ENCODE measurements at places on chromosomes 4 and X. TPM values are rescaled to one million over a fixed set of nuclear protein-coding genes. Genes with fewer than 3 reads are reported as not detected.

Gene FAM9B
- 0.15 TPM for polyA plus RNA-seq

Gene TCEAL6
- polyA plus RNA-seq, result 1.1 TPM

Gene FAM53A
- 0.84 TPM for polyA plus RNA-seq

Gene GRIPAP1
- 51.4 TPM for polyA plus RNA-seq

Gene SASH3
- 11.4 TPM for polyA plus RNA-seq

GRCh38 chrX:1392376-1393068 lies 609 bp upstream of the SLC25A6 start:
- DNase-seq, result peak; percentile 63

DNA sequence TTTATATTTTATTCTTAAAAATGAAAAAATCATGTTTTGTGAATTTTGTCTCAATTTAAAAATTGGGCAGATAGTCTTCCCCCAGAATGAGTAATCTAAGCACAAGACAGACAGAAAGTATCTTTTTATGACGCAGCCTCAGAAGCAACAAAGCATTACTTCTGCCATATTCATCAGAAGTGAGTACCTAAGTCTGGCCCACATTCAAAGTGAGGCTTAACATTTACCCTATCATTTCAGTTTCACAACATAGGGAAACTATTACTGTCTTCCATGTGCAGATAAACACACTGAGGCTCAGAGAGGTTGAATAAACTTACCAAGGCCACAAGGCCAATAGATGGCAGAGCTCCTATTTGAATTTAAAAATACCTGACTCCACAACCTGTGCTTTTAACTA lies 4.4 kb upstream of the PRDX4 start:
- DNase-seq, result no peak

DNA sequence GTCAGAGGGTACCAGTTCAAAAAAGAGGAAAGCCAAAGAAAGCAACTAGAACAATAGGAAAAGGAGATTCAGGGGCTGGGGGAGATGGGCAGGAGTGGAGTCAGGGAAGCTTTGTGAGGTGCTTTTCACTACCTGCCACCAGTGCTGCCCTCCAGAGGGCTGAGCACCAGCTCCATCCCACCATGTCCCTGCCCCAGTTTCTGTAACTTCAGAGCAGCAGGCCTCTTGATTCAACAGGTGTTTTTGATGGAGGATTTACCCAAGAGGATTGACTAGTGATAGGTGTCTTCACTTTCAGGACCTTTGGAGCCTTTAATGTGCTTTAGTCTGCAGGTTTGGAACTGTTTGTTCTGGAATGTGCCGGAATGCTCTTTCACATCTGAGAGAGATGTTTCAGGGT lies 12.1 kb downstream of the KIT start:
- no peak for DNase-seq

DNA sequence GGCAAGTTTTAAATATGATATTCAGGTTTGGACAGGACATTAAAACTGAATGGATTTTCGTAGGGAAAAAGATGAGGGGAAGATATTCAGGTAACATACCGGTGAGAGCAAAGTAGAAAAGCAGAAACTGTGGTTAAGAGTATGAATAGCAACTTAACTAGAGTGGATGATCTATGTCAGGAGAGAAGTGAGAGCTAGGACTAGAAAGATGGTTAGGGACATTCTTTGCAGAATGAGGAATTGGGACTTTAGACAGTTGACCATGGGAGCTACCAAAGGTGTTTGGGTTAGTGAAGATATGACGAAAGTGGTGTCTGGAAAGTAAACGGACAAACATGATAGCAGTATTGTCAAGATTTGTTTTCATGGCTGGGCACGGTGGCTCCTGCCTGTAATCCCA lies 45.2 kb downstream of the ANXA5 start:
- no peak for DNase-seq

DNA sequence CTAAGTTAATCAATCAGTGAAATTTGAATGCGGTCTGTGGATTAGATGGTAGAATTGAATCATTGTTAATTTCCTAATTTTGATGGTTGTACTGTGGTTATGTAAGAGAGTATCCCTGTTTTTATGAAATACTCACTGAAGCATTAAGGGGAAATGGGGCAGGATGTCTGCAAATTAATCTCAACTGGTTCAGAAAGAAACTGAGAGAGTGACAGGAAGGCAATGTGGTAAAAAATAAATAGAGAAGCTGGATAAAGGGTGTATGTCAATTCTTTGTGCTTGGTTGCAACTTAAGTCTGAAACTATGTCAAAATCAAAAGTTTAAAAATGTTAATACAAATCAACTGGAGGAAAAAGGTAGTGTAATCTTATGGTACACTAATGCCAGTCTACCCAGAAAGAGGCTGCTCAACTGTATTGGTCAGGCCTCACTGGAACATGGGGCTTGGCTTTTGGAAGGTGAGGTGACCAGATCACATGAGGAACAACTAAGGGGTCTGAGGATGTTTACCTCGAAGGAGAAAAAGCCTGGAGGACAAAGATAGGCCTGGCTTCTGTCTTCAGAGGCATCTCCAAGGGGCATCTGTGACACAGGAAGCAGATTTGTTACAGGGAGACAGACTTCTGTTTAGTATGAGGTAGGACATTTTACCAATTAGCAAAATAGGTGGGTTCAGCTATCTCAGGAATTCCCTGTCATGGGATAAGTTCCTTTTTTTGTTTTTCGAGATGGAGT lies 83.1 kb downstream of the DLG3 start:
- DNase-seq, result no peak

DNA sequence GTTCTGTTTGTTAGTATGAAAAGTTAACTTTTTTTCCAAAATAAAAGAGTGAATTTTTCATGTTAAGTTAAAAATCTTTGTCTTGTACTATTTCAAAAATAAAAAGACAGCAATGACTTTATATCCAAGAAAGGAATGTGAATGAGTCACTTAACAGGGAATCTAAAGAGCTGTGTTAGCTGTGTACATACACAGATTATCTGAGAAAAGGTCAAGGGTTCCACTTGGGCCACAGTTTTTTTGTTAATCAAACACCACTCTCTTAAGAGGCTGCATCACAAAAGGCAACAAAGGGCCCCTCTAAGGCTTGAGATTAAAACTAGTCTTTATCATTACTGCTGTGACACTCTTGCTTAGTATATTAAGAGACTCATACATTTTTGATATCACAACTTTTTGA lies 82.1 kb downstream of the FIP1L1 start:
- DNase-seq, result peak; percentile 23

- no peak for DNase-seq
Measured at GRCh38 chr4:189071241-189071640, 869.4 kb upstream of the FRG1 start.

DNA sequence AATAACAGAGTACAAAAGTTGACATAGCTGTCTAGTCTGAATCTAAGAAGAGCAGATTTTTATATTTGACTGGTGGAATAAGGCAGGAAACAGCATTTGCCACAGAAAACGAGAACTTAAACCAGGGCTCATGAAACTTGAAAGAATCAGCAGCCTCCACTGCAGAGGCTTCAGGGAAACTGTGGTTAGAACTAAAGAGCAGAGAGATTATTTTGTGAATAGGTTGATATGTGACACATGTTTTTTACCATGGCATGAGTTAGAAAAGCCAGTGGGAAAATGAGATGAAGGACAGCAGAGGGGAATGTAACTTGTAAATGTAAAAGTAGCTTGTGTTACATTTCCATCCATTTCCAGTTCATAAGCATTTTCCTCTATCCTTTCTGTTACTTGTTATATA lies 63.7 kb upstream of the CAMK2D start:
- no peak for DNase-seq

DNA sequence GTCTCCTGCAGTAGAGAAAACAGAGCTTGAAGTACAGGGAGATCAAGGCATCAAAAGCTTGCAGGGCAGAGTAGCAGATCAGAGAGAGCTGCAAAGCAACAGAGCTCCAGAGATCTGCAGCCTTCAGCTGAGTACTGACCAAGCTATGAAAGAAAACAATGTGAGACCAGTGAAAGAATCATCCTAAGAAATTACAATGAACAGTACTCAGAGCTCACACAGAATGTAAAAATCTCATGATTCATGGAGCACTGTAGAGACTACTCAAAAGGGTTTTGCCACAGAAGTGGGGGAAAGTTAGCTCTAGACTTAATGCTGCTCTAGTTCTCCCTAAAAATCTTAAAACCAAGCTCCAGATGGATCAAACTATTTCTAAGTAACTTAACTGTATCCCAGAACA lies 80.0 kb upstream of the MAB21L2 start:
- DNase-seq, result no peak

DNA sequence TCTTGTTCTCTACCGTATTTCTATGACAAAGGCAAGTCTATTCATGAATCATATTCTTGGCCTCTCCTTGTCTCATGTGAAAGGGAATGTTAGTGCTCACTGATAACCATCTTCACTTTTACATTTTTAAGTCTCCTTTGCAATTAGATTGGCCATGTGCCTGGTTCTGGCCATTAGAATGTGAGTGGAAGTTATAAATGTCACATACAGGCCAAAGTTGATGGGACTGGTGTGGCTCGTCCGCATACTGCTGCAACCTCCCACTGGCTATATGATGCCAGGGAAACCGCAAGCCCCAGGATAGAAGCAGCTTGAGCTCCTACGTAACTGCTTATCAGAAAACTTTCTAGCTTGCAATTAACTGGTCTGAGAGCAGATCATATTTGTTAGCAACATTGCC lies 86.1 kb downstream of the MAGEC1 start:
- DNase-seq, result no peak

DNA sequence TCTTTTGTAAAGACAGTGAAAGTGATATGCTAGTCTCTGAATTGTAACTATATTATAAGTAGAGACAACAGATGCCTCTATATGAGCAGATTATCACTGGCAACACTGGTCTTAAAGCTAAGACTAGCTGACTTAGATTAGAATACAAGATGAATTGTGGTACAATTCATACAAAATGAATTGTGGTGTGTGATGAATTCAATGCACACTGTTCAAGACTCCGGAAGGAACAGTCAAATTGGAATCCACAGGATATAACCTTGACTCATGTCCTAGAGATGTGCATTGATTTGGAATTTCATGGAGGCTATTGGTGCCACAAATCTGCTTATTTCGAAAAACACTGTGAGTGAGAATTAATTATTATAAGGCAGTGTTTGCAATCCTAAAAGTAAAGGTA lies 701.8 kb downstream of the PCDH7 start:
- no peak for DNase-seq

GRCh38 chrX:46959101-46959500 lies 46.9 kb downstream of the JADE3 start:
- DNase-seq, result peak; percentile 14

GRCh38 chrX:121504153-121504552 lies 456.7 kb downstream of the GLUD2 start:
- no peak for DNase-seq

DNA sequence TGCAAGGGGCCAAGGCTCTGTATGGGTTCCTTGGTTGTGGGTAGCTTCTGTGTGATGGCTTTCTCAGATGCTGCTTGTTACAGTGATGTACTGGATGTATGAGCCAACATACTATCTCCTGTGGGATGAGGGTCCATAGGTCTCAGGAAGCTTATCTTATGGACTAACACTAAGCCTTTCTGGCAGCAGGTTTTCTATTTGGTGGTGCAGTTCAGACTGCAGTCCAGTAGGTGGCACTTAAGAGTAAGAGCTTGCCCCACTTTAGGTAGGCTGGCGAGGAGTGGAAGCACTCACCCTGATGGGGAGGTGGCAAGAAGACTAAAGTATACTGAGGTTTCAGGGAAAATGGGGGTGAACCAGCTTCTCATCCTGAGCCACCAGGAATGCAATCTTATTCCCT lies 306.7 kb upstream of the MAOA start:
- peak; percentile 62 for DNase-seq

DNA sequence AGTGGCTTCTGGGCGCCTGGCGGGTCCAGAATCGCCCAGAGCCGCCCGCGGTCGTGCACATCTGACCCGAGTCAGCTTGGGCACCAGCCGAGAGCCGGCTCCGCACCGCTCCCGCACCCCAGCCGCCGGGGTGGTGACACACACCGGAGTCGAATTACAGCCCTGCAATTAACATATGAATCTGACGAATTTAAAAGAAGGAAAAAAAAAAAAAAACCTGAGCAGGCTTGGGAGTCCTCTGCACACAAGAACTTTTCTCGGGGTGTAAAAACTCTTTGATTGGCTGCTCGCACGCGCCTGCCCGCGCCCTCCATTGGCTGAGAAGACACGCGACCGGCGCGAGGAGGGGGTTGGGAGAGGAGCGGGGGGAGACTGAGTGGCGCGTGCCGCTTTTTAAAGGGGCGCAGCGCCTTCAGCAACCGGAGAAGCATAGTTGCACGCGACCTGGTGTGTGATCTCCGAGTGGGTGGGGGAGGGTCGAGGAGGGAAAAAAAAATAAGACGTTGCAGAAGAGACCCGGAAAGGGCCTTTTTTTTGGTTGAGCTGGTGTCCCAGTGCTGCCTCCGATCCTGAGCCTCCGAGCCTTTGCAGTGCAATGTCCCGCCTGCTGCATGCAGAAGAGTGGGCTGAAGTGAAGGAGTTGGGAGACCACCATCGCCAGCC lies at the start of gene ATOH1:
TSS of gene ATOH1 (plus strand) at position 422 of the 663 bp plus-strand sequence. CDS start at position 596, 174 bp downstream.
- DNase-seq, result peak; percentile 34

- DNase-seq, result no peak
Measured at GRCh38 chr4:120506536-120506935, 416.0 kb downstream of the PRDM5 start.

DNA sequence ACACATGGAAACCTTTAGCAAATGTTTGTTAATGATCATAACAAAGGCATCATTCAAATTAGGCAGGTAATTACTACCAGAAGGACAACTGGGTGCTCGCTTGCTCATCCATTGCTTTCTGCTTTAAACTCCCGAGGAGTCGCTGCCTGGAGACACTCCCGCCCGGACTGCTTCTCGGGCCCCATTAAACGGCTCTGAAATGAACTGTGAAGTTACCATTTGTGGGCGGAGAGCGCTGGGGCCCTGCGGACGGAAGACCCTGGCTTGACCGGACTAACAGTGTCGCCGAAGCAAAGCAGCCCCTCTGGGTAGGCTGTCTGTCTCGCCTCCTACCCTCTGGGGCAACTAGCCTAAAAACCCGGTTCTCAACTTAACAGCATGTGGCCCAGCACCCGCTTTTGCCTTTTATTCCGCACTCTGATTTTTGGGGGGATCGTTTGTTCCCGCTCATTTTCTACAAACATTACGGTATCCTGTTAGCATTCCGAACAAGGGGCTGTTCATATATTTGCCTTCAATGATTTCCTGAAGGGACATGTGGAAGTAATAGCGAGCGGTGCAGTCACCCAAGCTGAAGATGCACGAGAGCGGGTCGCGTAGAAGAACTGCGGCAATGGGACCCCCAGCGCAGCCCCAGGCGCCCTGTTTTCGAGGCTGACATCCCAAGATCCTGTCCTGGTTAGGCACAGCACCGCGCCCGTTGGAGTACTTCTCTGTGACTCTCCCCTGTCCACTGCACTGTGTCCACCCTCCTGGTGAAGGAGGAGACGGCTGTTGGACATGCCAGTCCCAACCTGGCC lies 1.6 kb upstream of the PDGFRA start:
- DNase-seq, result peak; percentile 49

DNA sequence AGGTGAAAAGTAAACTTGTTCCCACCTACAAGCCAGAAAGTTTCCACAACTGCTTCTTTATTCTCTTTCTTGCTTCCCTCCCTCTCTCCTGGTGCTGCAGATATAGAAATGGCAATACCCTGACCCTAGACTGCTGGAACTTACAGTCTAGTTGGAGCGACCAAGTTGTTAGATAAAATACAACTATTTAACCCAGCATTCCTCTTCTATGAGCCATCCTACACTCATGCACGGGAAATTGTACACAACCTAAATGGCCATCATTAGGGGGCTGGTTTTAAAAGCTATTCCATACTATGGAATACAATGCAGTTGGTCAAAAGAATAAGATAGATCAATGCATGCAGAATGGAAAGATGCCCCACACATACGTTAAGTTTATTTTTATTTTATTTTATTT lies 41.1 kb downstream of the PJA1 start:
- DNase-seq, result no peak

Measured in large intestine (tissue), 12 donors.